ENCODE measurements at places on chromosomes 16 and 17.

- DNase-seq, result peak; percentile 100
Observed at GRCh38 chr17:7572588-7573323, 6.7 kb upstream of the CD68 start.

DNA sequence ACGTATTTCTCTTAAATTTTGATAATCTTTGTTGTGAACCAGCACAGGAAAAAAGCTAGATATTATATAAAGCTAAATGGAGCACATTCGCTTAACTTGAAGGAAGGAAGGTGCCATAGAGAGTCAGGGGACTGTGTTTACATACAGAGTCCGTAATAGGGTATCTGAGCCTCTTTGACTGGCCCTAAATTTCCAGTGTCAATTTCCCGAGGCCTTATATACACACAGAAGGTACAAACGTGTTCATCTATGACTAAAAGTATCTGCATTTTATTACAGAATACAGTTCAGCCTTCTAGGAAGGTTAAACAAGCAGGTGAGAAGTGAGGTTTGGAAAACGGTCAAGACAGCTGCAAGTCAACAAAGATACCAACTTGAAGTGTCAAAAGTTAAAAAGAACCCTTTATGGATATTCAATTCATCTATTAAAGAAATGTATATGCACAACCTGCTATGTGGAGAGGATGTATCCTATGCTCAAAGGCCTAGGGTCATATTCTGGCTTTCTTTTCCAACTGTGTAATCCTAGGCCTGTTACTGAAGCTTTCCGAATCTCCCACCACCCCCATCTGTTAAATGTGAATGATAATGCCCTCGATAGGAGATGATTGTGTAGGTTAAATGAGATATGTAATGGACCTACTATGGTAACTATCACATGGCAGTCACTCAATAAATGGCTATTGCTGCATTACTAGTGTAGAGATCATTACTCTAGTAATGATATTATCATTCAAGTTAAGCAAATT is 263.7 kb upstream of the MAF start:
- no peak for DNase-seq

GRCh38 chr17:48453447-48453846 is 23.4 kb upstream of the SKAP1 start:
- DNase-seq, result no peak

GRCh38 chr17:12738624-12739023 is 50.7 kb upstream of the ARHGAP44 start:
- no peak for DNase-seq

GRCh38 chr17:1197379-1197778 is 17.6 kb upstream of the ABR start:
- DNase-seq, result no peak

GRCh38 chr16:54846766-54847165 is 83.9 kb upstream of the IRX5 start:
- no peak for DNase-seq

- peak; percentile 68 for DNase-seq
Observed at GRCh38 chr17:68141050-68141449, 105.5 kb downstream of the KPNA2 start.

GRCh38 chr16:27302126-27302525 is 11.6 kb upstream of the IL4R start:
- no peak for DNase-seq

DNA sequence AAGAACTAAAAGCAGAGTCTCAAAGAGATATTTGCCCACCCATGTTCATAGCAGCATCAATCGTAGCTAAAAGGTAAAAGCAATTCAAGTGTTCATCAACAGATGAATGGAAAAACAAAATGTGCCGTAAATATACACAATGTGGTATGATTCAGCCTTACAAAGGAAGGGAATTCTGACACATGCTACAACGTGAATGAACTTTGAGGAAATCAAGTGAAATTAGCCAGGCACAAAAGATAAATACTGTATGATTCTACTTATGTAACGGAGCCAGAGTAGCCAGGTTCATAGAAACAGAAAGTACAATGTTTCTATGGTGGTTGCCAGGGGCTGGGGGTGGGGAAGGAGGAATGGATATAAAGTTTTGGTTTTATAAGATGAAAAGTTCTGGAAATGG is 57.8 kb upstream of the IL34 start:
- peak; percentile 68 for DNase-seq
